ENCODE measurements at places on chromosomes 5 and 9.

- no peak for DNase-seq
These were observed 299.4 kb downstream of the ZSWIM6 start for GRCh38 chr5:61631438-61631941.

DNA sequence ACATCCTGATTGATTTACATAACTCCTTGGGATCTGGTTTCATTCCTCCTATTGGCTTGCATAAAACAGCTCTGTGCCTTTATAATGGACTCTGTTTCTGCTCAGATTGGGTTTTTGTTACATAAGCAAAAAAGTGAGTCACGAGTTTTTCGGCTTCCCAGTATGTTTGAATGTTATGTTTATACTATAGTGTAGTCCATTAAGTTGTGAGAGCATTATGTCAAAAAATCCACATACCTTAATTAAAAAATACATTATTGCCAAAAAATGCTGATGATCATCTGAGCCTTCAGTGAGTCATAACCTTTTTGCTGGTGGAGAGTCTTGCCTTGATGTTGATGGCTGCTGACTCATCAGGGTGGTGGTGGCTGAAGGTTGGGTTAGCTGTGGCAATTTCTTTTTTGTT, 144.6 kb downstream of the CCDC171 start:
- DNase-seq = no peak

- DNase-seq = no peak
These were observed 8.1 kb upstream of the HAVCR1 start for GRCh38 chr5:157067005-157067404.

- no peak for DNase-seq
These were observed 3.3 kb downstream of the SLC46A2 start for GRCh38 chr9:112887381-112887780.

- no peak for DNase-seq
These were observed 199.0 kb downstream of the CACNA1B start for GRCh38 chr9:138076650-138077009.

DNA sequence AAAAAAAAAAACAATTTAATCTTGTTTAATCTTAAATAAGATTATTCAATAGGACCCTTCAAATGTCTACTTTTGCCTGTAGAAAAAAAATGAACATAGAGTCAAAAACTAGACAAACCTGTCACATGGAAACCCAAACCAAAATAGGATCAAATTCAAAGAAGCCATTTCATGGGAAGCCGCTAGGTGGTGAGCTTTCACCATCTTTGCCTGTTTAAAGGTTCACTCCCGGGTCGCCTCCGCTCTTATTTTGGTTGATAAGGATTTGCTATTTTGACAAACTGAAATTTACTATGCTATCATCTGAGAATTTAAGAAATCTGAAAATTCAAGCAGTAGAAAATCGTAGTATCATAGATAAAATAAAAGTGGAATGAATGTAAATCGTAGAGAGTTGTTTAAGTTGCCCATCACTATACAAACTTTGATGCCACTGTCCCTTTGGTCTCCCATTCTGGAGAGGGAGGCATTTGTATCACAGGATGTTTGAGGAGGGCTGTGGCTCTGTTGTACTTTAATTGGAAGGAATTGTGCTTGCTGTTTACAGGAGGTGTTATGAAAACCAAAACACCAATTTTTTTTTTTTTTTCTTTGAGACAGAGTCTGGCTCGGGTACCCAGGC, 43.5 kb upstream of the DNAH5 start:
- DNase-seq = no peak

DNA sequence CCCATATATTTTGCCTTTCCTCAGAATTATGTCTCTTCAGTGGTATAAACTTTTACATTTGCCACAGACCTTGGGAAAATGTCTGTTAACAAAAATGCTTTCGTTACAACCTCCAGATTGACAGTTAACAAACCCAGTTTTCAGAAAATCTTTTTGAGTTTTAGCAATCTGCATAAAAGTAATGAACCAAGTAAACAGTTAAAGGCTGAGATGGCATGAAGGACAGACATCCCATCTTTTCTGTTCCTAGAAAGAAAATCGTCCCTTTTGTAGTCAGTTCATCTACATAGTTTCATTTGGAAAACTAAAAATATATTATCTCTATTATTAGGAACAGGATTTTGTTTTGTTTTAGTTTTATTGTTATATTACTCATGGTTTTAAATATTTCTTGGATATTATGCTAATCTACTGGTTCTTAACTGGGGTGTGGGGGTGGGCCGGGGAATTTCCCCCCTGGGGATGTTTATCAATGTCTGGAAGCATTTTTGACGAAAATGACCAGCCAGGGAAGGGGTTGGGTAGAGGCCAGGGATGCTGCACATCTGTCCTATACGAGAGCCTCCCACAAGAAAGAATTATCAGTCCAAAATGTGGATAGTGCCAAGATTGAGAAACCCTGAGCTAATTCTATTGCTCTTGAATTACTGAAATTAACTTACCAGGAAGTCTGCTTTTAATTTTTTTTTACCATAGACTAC, 11.9 kb downstream of the FYB1 start:
- no peak for DNase-seq

DNA sequence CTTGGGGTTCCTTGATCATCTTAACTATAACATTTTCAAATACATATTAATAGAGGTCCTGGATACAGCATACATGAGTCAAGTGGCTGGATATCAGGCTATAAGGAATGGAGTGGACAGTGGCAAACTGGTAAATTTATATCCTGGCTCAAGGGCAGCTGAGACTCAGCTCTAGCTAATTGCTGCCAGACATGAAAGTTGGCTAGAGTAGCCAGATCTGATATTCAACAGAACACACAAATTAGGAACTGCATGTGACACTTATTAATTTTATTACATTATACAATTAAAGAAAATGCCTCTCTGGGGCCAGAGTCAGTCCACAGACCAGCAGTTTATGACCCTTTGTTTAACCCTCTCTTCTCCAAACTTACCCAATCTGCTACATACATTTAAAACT, 206.5 kb downstream of the KCTD16 start:
- no peak for DNase-seq

DNA sequence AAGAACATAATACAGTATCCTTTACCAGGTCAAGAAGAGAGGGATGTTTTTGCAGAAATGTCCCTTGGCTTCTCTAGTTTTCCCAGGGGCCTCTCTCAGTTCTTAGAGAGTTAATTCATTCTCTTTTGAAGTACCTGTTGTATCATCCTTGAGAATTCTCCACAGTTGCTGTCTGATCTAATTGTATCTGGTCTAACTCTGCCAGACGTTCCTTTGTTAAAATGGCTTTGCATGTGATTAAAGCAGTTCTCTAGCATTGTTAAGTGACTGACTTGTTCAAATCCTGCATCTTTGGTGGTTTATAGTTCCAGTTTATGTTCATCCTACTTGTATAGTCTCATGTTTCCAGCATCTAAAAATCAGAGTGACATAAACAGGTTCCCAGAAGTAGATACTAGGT, 65.0 kb downstream of the KIAA1958 start:
- DNase-seq = no peak

- DNase-seq = no peak
These were observed 12.6 kb downstream of the HNRNPH1 start for GRCh38 chr5:179610903-179611265.

- DNase-seq = no peak
These were observed 24.0 kb upstream of the GPR151 start for GRCh38 chr5:146539973-146540372.
